ENCODE measurements at places on chromosomes 12 and 14.

GRCh38 chr14:104306450-104307040 lies 168.2 kb downstream of the KIF26A start:
- no peak for DNase-seq

GRCh38 chr12:54397157-54397556 lies 12.6 kb upstream of the ZNF385A start:
- no peak for DNase-seq

DNA sequence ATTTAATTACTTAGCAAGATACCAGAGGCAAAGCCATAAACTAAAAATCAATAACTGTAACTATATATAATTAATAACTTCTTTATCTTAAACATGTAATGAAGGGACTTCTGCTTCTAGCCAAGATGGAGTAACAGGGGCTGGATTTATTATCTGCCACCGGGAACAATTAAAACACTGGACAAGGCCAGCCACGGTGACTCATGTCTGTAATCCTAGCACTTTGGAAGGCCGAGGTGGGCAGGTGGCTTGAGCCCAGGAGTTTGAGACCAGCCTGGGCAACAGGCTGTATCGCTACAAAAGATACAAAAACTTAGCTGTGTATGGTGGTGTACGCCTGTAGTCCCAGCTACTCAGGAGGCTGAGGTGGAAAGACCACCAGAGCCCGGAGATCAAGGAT lies 113.6 kb downstream of the TAOK3 start:
- no peak for DNase-seq

GRCh38 chr12:47190905-47191304 lies 111.1 kb upstream of the AMIGO2 start:
- DNase-seq, result no peak

- no peak for DNase-seq
Observed at GRCh38 chr14:23436327-23437132, 1.1 kb upstream of the MYH7 start.

DNA sequence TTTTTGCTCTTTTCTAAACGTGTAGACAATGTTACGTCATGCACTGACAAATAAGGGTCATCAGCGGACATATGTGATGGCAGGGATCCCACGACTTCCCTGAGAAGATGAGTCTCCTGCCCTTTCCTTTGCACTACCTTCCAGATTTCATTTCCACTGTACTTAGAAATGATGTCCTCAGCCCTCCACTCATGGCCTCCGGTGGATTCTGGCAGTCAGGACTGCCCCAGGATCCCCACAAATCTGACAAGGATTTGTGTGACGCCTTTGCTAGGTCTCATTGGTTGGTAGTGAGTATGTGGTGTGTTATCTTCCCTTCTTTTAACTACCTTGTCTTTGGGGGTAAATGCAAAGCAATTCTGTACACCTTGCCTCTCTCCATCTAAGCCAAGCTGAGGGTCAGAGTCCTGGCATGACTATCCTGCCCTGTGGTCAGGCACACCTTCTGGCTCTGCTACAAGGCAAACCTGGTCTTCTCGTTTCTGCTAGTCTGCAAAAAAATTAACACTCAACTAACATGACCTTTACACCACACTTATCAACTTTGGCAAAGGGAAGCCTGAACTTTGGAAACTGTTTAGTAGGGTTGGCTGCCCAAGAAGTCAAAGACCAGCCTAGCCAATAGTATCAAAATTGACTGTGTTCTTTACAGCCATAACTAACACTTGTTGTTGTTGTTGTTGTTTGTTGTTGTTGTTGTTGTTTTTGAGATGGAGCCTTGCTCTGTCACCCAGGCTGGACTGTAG lies 17.3 kb upstream of the DHRS4 start:
- DNase-seq, result no peak

GRCh38 chr14:36647417-36647823 lies 14.2 kb upstream of the PAX9 start:
- no peak for DNase-seq

GRCh38 chr14:54652605-54653052 lies 85.7 kb downstream of the SAMD4A start:
- no peak for DNase-seq

- no peak for DNase-seq
Observed at GRCh38 chr14:100683578-100683977, 43.1 kb upstream of the DLK1 start.

DNA sequence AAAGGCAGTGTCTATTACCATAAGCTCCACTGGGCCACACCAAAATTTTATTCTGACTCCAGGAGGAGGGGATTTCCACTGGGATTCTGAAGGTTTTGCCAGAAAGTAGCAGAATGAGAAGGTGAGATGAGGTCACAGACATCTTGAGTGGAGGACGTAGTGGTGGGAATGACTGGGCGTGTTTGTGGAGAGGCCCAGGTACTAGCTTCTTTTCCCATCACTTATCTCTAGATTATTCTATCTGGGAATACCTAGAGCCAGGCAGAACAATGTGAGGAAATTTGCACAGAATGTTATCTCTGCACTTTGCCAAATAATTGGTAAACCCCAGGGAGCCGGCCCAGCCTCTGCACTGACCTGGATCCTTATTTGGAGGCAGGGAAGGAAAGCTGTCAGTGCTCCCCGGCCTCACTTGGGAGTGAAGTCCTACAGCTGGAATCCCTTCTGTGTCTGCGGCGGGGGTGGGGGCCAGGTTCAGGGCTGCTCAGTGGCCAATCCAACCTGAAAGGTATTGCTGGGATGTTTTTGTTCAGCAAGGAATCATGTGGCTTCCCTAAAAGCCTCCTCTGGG lies 129.4 kb downstream of the C12orf75 start:
- DNase-seq, result no peak

DNA sequence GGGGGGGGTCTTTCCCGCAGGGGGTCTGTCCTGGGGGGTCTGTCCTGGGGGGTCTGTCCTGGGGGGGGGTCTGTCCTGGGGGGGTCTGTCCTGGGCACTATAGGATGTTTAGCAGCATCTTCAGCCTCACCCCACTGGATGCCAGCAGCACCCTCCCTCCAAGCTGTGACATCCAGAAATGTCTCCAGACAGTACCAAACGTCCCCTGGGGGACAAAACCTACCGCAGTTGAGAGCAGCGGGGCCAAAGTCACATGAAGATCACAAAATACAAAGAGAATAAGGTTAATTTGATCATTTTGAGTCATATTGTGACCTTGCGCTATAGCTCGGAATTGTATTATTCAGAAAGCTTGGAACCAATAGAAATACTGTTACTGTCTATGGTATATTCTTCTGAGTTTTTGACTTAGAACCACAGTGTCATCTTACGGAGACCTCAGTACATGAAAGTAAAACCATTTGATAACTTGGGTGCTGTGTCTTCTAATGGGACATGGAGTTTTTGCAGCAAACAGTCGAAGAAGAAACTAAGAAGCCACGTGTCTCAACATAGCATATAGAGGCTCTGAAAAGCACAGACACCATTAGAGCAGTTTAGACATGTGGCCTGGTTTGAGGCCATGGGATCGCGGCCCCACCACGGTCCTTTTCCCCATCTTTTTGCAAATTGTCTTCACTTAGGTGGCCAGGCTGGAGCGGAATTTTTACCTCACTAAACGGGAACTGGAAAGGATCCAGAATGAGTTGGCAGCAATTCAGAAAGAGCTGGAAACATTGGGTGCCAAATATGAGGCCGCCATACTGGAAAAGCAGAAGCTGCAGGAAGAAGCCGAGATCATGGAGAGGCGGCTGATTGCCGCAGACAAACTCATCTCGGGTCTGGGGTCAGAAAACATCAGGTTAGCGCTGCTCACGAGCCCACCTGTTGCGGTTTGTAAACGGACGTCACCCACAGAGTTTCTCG lies 59.9 kb downstream of the CCDC92 start:
- no peak for DNase-seq

DNA sequence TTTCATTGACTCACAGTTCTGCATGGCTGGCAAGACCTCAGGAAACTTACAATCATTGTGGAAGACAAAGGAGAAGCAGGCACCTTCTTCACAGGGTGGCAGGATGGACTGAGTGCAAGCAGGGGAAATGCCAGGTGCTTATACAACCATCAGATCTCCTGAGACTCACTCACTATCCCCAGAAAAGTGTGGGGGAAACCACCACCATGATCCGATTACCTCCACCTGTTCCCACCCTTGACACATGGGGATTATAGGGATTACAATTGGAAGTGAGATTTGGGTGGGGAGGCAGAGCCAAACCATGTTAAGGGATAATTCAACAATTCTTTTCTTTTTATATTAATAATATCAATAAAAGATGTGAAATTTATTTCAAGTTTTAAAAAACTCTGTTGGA lies 34.1 kb downstream of the CNTN1 start:
- no peak for DNase-seq

DNA sequence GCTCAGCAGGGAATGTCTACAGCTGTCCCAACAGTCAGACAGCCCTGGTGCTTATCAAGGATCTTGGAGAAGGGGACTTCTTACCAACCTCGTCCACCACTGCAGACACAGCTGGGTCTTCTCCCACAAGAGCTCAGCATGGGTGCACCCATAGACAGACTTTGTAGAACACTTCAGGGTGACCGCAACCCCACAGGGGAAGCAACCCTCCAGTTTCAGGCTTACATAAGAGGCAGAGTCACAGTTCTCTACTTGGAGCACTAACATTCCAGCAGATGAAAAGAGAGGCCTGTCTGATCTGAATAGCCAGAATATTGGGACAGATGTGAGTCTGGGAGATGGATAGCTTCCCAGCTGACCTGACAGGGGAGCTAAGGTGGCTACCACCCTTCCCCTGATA lies 3.5 kb upstream of the CLEC1A start:
- no peak for DNase-seq

GRCh38 chr12:46266869-46267574 lies 1.8 kb downstream of the SLC38A1 start:
- DNase-seq, result no peak

DNA sequence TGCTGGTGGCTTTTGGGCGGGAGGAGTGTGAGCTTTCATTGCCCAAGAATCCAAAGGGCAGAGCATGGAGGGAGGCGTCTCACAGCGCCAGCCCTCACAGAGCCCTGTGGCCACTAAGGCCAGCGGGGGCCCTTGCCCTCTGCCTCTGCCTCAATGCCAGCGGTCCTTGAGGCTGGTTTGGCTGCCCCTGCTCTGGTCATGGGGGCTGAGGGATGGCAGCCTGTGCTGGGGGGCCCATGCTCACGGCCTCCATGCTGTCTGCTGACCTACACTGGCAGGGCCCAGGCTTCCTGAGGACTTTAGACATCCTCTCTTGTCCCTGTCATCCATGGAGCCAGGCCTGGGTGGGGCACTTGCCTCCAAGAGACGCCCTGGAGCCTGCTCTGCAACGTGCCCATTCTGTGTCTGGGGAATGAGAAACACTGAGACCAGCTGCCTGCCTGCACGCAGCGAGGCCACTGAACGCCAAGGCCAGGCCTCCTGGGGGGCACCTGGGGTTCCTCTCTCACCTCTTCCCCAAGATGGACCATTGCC lies 143.4 kb downstream of the KIF26A start:
- no peak for DNase-seq

DNA sequence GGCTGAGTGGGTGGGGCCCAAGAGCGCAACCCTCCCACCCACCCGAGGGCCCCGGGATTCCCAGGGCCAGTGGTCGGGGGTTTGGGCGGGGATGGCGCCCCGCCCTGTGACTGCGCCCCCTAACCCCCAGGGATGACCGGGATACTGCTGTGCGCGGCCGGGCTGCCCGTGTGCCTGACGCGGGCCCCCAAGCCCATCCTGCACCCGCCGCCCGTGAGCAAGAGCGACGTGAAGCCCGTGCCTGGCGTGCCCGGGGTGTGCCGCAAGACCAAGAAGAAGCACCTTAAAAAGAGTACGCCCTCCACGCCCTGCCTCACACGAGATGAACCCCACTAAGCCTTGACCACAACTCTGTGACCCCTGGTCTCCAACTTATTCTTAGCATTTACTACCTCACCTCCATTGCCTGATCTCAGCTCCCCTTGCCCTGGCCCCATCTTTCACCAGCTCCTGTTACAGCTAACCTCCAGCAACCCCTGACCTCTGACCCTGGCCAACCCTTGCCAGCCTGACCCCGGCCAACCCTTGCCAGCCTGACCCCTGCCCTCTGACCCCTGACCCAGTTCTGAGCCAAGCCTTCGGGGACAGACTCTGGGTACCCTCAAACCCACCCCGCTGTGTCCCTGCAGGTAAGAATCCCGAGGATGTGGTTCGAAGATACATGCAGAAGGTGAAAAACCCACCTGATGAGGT lies 37.0 kb downstream of the DTX1 start:
- DNase-seq, result no peak

DNA sequence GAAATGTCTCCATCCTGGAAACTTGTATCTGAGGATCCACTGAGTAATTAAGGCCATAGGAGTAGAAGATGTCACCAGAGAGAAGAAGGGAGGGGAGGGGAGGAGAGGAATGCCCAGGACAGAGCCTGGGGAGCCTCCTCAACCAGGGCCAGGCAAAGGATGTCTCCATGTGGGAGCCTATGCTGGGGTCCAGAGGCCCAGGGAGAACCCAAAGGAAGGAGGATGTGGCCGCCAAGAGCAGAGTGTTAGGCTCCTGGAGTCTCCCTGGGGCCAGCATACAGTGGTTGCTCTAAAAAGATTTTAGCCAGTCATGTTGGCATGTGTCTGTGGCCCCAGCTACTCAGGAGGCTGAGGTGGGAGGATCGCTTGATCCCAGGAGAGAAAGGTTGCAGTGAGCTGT lies 92.6 kb downstream of the DICER1 start:
- DNase-seq, result no peak

DNA sequence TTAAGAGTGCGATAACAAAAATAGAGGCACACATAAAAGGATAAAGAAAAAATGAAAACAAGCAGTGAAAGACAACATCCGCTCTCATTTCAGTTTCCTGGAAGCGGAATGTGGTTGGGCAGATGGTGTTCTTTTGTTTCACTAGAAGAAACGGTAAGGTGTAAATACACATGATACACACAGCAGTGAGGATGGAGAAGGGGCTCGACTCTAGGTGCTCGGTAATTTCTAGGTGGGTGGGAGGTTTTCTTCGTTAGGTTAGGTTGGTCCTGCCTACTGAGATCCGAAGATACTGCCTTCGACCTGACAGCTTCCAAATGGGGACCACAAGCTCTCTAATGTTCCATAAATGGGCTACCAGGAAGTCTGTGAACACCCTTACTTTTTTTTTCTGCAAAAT lies 1082.5 kb downstream of the BCL11B start:
- no peak for DNase-seq

GRCh38 chr12:79174626-79175025 lies 310.1 kb downstream of the SYT1 start:
- no peak for DNase-seq

DNA sequence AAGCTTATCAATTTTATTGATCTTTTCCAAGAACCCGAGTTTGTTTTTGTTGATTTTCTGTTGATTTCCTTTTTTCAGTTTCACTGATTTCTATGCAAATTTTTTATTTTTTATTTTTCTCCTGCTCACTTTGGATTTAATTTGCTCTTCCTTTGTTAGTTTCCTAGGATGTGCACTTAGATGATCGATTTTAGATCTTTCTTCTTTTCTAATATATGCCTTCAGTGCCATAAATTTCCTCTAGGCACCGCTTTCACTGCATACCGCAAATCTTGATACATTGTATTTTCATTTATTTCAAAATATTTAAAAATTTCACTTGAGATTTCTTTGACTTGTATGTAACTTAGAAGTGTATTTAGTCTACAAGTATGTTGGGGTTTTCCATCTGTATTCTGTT lies 9.5 kb downstream of the TOGARAM1 start:
- no peak for DNase-seq
